ENCODE measurements at places on chromosomes 3 and 15.
A peak's percentile ranks its signal among the peaks of the same experiment; 100 is the strongest.

GRCh38 chr3:77158730-77159581, 119.1 kb downstream of the ROBO2 start:
- DNase-seq = no peak

- no peak for DNase-seq
Measured at GRCh38 chr3:194985031-194985578, 285.9 kb downstream of the XXYLT1 start.

DNA sequence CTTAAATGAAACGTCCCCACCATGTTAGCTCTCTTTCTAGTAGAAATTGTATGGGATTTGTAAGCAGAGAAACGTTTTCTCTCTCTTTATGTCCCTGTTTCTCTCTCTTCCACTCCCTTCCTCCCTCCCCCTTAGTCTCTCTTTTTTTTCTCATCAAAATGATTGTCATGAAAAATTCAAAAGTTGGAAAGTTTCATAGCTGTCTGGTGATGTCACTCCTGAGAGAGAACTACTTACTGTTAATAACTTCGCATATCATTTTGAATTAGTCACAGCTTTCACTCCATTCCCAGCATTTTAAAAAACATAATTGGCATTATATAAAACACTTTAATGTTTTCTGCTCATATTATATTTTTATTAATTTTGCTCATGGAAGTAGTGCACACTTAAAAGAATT, 331.1 kb downstream of the C3orf38 start:
- no peak for DNase-seq

- DNase-seq = no peak
Measured at GRCh38 chr3:7357101-7357500, 496.2 kb downstream of the GRM7 start.

- DNase-seq = no peak
Measured at GRCh38 chr3:79766496-79767193, 1.2 kb downstream of the ROBO1 start.

- no peak for DNase-seq
Measured at GRCh38 chr15:58546066-58546591, 114.3 kb downstream of the LIPC start.

- no peak for DNase-seq
Measured at GRCh38 chr3:47475029-47475569, 642 bp downstream of the SCAP start.

DNA sequence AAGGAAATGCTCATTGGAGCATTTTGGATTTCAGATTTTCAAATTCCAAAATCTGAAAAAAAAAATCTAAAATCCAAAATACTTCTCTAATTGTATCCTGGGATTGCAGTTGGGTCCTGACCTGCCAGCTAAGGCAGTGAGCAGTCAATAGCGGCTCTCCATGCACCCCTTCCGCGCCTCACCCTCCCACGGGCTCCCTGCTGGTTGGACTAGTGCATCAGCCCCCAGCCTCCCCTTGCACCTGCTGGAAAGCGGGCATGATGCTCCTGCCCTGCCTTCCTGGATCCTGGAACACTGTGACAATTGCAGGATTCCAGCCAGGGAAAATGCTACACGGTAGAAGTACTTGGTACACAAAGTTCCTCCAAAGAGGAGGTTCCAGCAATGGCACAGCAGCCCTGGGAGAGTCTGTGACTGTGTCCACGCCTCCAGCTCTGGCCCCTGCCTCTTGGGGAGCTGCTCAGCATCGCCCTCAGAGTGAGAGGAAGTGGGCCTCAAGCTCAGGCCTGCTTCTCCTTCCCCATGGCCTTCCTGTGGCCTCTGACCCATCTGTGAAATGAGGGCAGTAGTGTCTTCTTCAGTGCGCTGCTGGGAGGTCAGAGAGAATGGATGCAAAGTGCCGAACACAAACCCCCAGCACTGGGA, 39.5 kb upstream of the CHRNB4 start:
- no peak for DNase-seq

DNA sequence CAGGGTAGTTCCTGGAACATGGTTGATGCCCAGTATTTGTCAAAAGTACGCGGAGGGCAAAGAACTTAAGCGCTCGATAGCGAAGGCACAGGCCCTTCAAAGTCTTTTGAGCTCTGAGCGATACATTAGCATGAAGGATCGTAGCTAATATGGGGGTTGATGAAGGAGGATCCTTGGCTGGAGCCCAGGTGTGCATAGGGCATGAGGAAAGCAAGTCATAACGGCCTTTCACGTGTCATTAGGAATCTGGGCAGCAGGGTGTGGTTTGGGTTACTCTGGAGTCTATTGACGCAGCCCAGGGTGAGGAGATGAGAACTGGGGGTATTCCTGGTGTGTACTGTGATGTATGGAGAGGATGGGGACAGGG, 31.7 kb downstream of the SPINK8 start:
- DNase-seq = no peak

GRCh38 chr3:70728311-70728710, 415.9 kb upstream of the MDFIC2 start:
- no peak for DNase-seq

GRCh38 chr3:31714495-31715280, 182.0 kb downstream of the STT3B start:
- no peak for DNase-seq

DNA sequence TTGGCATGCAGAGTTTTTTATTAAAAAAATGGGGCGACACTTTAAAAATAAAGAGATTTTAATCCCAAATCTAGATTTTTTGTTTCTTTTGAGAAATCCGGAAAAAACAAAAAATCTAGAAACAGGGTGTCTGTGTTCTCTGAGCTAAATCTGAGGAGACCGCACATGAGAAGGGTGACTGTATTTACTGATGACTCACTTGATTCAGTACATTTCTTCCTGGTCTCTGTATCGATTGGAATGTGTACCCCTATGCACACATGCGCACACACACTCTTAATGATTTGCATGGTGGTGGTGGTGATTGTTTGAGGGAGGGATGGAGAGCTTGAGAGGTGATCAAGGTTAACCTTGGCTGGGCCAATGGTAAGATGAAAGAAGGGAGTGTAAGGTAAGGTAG, 443.1 kb upstream of the THRB start:
- no peak for DNase-seq

- DNase-seq = no peak
Measured at GRCh38 chr3:39907981-39908380, 98.6 kb downstream of the MYRIP start.

DNA sequence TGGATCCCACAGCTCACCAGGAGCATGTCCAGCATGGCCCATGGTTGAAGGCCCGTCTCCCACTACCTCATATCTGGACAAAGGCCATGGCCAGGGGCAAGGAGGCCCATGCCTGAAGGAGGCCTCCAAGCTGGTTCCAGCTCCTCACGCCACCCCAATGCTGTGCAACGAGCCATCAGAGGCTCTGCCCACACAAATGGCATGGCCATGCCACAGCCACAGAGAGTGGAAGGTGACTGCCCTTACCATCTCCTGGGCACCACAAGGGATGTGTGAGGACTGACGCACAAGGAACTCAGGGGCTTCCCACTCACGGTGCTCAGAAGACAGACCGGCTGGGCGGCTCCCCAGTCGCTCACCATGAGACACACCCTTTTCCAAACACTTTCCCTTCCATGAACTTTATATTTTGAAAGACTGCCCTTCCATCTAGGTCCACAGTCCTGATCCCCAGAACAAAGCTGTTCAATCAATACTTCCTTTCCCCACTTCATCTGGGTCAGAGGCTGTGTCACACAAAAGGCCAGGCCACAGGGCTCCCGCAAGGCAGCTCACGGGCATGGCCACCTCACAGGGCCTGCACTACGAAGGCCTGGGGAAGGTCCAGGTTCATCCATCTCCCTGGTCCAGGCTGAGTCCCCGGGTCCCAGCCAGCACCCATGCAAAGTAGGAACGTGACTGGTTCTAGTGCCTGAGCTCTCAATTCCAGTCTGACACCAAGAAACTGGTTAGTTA, 66.4 kb downstream of the CYFIP1 start:
- no peak for DNase-seq

- DNase-seq = no peak
Measured at GRCh38 chr3:183288117-183288516, 35.1 kb downstream of the B3GNT5 start.

DNA sequence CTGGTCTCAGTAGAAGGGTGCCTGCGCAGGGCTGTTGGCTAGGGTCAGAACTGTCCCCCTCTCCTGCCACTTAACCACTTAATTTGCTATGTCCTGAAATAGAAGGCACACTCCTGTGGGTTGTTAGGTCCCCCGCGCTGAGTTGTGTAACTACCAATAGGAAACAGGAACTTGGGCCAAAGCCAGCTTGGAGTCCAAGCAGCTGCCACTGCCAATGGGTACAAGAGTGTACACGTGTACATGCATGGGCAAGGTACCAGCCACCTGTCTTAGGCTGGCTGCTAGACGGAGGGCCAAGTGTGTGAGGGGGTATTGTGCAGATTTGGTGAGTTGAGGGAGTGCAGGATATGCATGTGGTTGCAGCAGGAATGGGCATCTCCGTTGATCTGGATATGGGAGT, 29.7 kb upstream of the POLG start:
- no peak for DNase-seq

DNA sequence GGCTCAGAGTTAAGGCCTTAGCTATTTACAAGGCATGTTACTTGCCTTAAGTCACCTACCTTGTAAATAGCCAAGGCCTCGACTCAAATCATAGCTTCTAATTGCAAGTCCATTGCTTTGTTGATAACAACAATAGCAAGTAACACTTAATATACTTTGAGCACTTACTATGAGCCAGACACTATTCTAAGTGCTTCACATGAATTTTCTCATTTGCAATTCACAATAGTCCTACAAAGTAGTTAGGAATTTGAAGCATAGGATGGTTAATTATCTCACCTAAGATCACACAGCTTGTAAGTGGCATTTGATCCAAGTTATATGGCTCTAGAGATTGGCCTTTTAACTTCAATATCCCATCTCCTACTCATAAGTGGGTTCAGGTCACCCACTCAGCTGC, 28.4 kb downstream of the SLC9A9 start:
- DNase-seq = no peak

- DNase-seq = no peak
Measured at GRCh38 chr3:128620268-128620691, 30.3 kb downstream of the RPN1 start.

DNA sequence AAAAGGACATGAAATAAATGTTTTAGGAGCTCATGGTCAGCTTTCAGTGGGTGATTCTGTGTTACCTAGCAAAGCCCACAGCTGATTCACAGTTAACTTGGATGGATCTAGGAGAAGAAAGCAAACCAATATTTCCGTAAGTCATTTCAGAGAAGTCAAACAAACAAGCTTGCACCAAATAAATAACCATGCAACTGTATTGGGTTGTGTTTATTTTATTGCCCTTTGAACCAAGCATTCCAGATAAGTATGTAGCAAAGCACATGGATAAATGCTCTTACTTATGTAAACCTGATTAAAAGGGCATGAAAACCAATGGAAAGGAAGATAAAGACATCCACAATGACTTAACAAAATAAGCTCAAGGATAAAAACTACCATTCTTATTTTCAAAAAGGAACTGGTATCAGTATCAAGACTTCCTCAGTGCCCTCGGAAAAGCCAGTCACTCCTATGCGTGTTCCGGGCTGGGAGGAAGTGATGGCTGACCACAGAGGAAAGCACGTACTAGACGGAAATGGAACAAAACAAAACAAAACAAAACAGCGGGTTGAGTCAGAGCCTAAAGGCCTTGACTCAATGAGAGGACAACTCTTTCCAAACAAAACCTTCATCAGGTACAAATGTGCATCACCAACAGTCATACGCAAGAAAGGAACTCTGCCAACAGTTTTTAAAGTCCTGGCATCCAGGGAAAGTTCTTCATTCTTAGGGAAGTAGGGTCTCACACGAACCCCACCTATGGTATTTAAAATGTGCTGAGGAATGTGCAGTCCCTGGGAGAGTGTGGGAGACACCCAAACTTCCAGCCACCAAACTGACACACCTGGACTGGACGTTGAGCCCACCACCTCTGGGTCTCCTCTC, 103.3 kb downstream of the SNRK start:
- peak; percentile 85 for DNase-seq

- no peak for DNase-seq
Measured at GRCh38 chr3:135228201-135228600, 433.1 kb downstream of the EPHB1 start.

- no peak for DNase-seq
Measured at GRCh38 chr3:87336761-87337160, 60.4 kb upstream of the POU1F1 start.

GRCh38 chr3:52433996-52434479, 10.9 kb downstream of the SEMA3G start:
- no peak for DNase-seq

GRCh38 chr3:194046995-194047645, 88.8 kb upstream of the HES1 start:
- no peak for DNase-seq

DNA sequence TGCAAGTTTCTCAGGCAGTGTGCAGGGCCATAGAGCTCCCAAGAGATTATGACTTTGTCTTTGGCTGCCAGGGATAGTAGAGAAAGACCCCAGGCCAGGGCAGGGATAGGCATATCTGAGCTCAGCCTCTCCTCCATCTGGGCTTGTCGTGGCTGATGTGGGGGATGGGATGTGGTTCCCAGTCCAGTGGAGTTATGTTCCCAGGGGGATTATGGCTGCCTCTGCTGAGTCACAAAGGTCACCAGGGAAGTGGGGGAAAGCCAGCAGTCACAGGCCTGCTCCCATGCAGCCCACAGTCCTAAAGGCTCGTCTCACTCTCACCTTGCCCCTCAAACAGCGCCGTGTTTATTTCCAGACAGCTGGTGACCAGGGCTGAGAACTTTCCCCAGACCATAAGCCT, 354.9 kb downstream of the SI start:
- DNase-seq = no peak
